Left cardiac atrium (tissue), 4 donors: ENCODE measurements at places on chromosomes 1 and 21. TPM values are rescaled to one million over a fixed set of nuclear protein-coding genes. Genes with fewer than 3 reads are reported as not detected.

DNA sequence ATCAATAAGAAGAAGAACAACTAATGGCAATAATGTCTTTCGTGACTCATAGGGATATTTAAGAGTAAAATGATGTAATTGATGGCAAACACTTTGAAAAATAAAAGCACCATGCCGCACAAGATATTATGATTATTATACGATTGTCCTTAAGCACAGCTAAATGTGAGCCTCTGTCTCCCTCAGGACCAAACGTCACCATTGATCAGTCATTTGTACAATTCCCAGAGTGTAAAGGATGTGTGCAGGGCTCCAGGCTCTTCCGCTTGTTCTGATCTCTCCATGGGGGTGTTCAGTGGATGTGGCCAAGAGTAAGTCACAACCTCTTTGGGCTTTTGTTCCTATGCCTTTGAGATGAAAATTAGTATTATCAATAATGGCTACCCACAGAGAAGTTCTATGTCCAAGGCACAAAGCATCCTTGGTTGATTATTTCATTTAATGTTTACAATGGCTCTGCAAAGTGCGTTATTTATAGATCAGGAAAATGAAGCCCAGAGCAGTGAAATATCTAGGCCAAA lies 17.7 kb upstream of the C1orf87 start:
- DNase-seq: no peak

GRCh38 chr1:75745276-75745675 lies 20.8 kb downstream of the ACADM start:
- no peak for DNase-seq

The DDX59 gene
- total RNA-seq: 9.7 TPM

The RBM11 gene
- total RNA-seq: 0.41 TPM

The MYCL gene
- 0.77 TPM for total RNA-seq
